ENCODE measurements at places on chromosomes 6 and 20.

DNA sequence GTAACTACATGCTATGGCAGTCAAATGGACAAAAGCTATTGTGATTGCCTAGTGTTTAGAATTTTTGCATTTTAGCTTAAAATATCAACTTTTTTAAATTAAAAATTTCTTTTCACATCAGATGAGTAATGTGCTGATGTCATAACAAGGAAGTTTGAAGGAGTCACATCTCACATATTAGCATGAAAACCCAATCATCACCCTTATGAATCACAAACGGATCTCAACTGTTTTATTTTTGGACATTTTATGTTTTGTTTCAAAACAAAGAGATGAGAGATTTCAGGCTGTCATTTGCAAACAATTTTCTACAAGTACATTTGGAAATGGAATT, 53.6 kb upstream of the TRERF1 start:
- no peak for DNase-seq

- DNase-seq: no peak
Measured at GRCh38 chr20:18625907-18626655, 38.2 kb downstream of the DTD1 start.

DNA sequence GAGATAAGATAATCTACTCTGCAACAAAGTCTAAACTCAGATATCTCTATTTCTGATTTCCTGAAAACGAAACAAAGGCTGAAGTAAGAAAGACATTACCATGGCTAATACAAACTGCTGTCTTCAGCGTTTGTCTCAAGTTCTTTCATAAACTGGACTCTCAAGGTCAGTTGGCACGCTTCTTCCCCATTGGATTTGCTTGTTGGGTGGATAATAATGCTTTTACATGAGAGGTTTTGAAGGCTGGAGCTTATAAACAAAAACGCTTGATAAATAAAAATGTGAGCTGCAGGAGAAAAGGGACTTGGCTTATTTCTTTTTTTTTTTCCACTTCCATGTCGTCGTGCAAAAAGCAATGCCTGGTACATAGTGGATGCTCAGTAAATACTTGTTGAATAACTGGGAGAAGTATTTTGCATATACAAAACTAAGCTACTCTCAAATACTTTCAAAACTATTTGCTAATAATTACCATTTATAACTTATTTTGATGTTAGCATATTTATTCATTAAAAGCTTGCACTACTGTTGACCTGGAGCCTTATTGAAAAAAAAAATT, 65.7 kb upstream of the EEF1A1 start:
- DNase-seq: no peak

- DNase-seq: peak; percentile 55
Measured at GRCh38 chr6:31821301-31822035, 6.1 kb upstream of the HSPA1B start.

GRCh38 chr6:25175681-25176080, 103.5 kb upstream of the CARMIL1 start:
- no peak for DNase-seq

DNA sequence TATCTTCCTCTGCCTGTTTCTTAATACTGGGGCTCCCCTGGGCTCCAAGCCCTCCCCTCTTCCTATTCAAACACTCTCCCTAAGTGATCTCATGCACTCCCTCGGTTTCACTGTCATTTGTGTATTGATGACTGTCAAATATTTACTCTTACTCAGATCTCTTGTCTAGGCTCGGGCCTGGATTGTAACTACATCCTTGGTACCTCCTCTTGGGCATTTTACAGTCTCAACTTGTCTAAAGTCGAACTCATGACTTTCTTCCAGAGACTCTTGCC, 189.4 kb upstream of the PRDM1 start:
- no peak for DNase-seq

- DNase-seq: no peak
Measured at GRCh38 chr6:131789219-131789618, 18.6 kb upstream of the ENPP1 start.

DNA sequence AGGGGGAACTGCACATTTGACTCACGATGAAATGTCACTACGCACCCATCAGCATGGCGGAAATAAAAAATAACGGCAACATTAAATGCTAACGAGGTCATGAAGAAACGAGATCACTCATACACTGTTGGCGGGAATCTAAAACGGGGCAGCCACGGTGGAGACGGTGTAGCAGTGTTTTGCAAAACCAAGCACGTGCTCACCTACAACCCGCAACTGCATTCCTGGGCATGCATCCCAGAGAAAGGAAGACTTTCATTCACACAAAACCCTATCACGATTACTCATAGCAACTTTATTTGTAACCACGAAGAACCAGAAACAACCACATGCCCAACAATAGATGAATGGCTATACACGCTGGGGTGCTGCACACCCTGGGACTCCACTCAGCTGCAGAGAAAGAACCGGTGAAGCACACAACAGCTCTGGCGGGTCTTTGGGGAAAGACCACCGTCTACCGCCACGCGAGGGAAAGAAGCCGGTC, 77.0 kb downstream of the YTHDF1 start:
- DNase-seq: no peak

DNA sequence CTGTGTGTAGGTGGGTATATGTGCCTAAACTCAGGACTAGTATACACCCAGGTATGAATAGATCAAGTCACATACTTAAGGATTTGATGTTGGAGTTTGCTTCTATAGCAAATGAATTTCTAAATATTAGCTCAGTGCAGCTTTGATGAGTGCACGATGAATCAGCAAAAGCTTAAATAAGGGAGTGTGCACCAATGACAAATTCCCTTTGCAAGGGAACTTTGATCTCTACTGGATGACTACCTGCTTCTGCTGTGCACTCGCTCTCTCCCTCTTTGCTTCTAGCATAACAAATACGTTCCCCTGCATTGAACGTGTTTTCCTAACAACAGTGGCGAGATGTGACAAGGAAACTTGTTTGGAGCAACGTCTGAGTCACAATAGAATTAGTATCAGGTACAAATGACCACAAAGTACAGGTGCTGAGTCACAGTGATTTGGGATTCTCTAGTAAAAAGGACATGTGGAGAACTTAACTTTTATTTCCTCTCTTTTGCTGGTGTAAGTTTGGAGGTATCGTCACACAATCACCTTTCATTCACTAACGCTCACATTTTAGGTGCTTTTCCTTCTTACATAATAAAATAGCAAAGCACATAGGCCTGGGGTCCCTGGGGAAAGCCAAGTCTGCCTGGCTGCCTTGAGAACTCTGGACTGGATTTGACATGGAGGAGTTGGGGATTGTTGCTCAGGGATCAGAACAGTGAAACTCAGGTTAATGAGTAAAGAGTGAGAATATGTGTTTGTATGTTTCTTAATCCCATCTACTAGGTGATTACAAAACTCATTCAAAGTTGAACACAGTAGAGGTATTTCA, 49.7 kb downstream of the KLHL31 start:
- peak; percentile 22 for DNase-seq

- DNase-seq: no peak
Measured at GRCh38 chr6:137724495-137725211, 142.4 kb upstream of the TNFAIP3 start.

GRCh38 chr6:30870546-30870945, 13.8 kb upstream of the DDR1 start:
- DNase-seq: no peak

DNA sequence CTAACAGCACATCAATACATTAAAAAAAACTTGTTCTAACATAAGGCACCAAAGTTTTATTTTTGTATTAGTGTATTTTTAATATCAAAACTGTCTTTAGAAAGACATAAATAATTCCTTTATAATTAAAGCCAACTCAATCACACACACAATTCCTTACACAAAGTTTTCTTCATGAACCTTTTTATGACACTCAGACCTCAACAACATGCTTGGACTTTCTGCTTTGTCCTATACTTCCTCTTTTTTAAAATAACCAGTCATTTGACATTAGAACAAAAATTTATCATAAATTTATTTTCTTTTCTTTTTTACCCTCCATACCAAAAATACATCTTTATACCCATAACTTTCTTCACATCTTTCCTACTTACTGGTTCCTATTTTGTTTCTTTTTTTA, 292.0 kb upstream of the ARID1B start:
- DNase-seq: no peak

DNA sequence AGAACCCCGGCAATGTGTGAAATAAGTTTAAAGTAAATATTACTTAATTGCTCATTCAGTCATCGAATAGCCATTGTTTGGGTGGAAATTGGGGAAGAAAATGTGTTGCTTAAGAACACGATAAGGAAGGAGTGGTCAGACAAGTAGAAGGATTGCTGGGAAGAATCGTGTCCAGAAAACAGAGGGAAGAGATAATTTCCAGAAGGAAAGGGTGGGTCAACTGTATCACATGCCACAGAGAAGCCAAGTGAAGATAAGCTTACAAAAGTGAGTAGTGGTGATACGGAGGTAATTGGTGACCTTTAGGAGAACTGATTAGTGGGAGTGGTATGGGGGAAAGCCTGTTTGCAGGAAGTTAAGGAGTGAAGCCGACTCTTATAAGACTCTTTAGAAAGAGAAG, 306.2 kb downstream of the SOX4 start:
- DNase-seq: no peak

GRCh38 chr20:16821211-16822089, 73.3 kb downstream of the OTOR start:
- DNase-seq: peak; percentile 6

DNA sequence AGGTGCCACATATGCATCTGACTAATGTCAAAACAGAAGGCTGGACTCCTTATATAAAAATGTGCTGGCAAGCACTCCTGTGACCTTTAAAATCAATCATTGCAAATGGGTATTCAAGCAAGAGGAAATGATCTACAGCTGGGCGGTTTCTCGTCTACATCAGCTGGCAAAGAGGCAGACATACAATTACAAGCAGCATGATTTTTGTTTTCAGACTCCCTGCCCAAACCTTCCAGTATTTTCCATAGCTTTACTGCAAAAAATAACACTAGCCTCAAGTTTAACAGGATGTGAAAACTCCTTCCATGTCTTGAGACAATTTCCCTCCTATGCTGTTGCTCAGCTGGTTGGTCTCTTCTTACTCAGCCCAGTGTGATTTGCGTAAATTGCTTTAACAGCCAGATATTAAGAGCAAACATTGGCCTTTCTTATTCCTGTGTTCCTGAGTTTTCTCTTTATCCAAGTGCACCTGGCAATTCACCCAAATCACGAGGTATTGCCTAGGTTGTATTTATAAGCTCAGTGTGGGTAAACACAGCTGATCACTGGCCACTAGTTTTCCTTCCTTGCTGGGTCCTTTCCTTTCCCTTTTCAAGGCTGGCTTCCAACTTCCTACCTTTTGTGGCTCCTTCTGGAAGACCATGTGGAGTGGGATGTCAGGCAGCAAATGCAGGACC, 130.4 kb downstream of the MOXD1 start:
- no peak for DNase-seq

DNA sequence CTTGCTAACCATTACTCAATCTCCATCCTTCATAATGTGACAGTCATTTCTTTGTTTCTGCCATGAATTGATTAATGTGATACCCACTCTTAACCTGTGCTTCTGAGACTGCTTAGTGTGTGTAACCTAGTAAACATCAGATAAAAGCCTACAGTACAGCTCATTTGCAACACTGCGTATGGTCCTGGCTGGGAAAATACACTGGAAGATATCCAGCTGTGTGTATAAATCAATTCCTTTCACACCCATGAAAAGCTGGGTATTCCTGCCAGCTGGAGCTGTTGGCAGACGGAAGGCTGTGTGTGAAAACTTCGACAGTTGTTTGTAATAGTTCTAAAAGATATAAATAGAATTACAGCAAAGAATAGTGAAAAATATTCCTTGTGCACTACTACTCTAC, 509.2 kb downstream of the FRK start:
- DNase-seq: no peak

DNA sequence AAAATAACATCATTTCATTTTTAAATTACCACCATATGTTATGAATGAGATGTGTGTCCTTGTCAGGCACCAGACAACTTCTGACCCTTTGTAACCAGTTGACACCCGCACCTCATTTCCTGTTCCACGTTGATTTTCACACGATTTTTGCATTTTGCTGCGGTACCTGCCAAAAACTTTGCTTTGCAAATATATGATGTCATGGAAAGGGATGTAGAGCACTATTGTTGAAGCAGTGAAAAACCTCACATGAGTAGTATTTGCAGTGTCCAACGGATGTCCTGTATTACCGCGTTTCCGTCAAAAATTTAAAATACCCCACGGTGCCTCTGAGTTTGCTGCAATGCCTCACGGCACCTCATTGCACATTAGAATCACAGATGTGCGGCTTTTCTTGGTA, 115.6 kb downstream of the MTHFD1L start:
- DNase-seq: no peak

GRCh38 chr6:18141805-18142590, 12.9 kb downstream of the TPMT start:
- DNase-seq: no peak

GRCh38 chr20:31570021-31570463, 35.0 kb upstream of the ID1 start:
- no peak for DNase-seq

DNA sequence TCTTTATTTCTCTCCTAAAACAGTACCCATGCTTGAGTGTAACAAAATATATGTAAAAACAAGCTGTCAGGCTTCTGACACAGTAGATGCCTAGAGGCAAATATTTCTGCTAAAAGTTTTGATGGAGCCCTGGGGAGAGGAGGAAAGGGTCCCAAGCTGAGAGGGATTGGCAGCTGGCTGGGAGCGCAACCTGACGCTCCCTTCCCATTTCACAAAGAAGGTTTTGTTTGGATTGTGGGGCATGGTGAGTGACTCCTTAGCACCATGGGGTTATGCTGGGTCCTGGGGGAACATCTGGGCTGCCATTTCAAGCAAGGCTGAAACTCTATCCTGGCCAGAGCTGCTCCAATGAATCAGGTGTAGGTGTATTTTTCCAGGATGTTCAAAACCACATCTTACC, 720.5 kb downstream of the MAFB start:
- DNase-seq: no peak

GRCh38 chr6:1593958-1594314, 15.8 kb upstream of the FOXC1 start:
- no peak for DNase-seq

GRCh38 chr20:61901392-61902220, 164.1 kb downstream of the TAF4 start:
- DNase-seq: no peak

DNA sequence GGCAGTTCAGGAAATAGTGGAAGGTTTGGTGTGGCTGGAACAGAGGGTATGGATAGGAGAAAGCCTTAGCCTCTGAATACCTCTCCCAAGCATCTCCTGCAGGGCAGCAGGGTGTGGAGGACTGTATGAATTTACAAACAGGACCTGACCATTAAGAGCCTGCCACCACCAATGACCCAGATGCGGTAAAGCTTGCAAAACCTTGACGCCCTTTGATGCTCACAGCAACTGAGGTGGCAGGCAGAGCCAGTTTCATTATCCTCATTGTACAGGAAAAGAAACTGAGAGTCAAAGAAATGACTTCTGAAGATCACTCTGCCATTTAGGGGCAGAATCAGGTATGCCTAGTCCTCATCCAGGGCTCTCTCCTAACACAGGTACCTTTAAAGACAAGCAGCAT, 2.4 kb downstream of the HM13 start:
- no peak for DNase-seq

- no peak for DNase-seq
Measured at GRCh38 chr20:8431538-8432434, 299.7 kb downstream of the PLCB1 start.
